ENCODE measurements at places on chromosomes 6 and 20.
A peak's percentile ranks its signal among the peaks of the same experiment; 100 is the strongest.

DNA sequence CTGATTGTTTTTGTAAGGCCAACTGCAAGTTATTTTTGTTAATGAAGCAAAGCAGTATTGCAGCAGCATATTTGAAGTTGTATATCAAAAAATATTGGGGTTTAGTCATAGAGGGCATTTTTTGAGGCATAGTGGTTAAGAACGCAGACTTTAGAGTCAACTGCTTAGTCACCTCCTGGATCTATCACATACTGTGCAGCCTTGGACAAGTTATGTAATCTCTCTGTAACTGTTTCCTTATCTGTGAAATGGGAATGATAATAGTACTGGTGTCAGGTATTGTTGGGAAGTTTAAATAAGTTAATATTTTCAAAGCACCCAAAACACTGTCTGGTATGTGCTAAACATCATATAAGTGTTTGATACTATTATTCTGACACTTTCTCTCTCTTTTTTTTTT lies 27.2 kb upstream of the EFHC1 start:
- peak; percentile 48 for DNase-seq

DNA sequence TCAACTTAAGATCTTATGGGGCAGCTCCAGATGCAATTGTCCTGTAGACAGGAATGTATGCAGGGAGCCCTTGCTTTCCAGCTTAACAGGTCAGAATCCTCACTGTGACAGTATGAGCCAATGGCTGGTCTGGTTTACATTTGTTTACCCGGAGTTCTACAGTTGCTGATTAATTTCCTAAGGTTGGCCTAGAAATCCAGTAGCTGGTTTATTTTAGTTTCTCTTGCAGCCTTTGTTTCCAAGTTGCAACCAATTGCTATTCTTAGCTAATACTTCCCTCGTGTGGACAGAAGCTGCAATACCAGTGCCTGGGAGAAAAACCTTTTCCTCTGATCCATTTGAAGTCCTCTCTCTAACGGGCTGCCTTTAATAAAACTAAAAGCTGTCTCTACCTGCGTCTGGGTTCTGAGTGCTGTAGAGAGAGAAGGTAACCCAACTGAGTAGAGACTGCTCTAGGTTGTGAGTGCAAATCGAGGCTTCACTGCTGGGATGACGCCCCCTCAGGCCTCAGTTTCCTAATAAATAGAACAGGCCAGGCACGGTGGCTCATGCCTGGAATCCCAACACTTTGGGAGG lies 45.9 kb downstream of the ZNF217 start:
- DNase-seq: peak; percentile 57

- DNase-seq: no peak
Measured at GRCh38 chr6:36023996-36024795, at the start of gene SLC26A8. TSS of gene SLC26A8 (minus strand) at chr6:36024641. CDS start at chr6:36019707, 4,934 bp downstream.

- no peak for DNase-seq
Measured at GRCh38 chr6:118318648-118319047, 229.4 kb upstream of the PLN start.

DNA sequence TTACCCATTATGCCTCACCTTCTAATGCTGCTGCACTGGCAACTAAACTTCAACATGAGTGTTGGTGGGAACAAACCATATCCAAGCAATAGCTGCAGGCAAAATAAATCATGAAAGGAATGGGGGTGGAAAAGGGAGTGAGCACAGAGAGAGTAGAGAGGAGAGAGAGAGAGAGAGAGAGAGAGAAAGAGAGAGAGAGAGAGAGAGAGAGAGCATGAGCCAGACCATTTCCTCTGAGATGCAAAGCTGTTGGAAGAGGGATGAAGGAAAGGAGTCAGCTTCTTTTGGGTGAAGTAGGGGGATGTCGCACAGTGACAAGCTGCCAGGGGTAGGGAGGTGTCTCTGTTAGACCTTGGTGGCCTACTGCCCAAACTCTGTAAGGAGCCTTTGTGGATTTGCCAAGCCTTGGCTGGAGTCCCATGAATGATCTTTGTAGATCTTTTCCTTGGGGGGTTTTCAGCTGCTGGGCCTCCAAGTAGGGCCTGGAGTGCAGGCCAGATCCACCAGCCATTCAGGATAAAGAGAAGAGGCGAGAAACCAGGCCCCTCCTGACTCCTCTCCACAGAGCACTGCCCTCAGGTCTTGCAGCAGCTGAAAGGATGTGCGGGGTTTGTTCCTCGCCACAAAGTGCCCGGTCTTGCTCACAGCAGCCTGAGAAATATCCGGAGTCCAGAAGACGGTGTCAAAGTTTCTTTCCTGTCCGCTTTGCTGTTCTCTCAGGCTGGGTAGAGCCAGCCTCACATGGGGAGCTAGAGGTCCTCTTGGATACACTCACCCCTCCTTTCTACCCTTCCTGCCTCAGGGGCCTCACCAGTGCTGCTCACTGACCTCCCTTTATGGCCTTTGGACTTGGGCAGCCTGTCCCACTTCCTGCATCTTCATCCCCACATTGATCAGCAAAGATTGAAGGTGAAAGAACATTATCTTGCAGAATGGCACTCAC lies 17.8 kb downstream of the BTBD3 start:
- DNase-seq: no peak

GRCh38 chr20:47150403-47151152 lies 205.9 kb downstream of the ZMYND8 start:
- DNase-seq: peak; percentile 27

GRCh38 chr6:10310330-10310653 lies 104.6 kb downstream of the TFAP2A start:
- DNase-seq: no peak

DNA sequence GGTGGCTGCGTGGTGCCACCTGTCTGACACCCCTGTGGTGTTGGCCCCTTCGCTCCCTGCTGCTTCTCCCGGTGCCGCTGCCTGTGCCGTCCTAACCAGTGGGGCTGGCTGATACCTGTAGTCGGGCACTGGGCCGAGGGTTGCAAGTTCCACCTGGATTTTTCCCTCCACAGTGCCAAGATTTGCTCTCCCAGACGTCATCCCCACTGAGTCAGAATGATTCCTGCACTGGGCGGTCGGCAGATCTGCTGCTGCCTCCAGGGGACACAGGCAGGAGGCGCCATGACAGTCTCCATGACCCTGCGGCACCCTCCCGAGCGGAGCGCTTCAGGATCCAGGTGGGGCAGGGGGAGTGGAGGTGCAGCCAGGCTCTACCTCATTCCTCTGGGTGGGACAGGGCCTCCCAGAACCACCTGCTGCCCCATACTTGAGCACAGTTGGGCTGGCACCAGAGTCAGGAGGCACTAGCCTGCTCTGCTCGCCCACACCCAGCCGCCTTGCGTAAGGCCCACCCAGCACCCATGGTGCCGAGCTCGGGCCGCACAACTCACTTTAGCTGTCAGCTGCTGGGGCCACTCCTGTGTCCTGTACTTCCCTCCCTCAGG lies 60.2 kb downstream of the TCP11 start:
- DNase-seq: no peak

DNA sequence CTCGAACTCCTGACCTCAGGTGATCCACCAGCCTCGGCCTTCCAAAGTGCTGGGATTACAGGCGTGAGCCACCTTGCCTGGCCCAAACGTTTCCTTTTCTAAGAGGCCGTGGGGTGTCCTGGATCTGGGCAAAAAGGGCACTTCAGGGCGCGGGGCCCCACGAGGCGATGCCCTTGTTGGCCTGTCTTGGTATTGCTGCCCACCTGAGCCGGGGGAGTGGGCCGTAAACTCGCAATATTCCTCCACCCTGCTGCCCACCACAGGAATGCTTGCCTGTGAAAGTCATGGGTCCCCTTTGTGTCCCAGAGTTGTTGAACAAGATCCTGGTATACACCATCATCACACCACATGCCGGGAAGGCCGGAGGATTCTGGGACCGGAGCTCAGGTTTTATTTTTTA lies 49.0 kb downstream of the SSR1 start:
- DNase-seq: no peak

GRCh38 chr20:10487142-10488136 lies 52.3 kb downstream of the SLX4IP start:
- DNase-seq: no peak

DNA sequence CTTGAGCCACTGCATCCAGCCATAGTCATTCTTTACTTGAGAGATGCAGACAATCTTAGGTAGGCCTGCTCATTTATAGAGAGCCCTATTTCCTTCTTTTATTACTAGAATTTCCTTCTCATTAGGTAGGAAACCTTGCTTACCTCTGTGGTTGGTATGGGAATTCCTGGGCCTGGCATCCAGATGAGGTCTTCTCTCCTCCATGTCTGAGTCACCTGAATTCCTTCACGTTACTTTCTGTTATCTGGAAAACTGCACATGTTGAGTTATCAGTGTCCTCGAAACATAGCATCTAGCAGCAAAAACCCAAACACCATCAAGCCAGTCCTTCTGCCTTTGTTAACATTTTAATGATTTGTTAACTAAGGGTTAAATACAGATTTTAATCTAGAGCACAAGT lies 2.2 kb downstream of the ZNFX1 start:
- no peak for DNase-seq

DNA sequence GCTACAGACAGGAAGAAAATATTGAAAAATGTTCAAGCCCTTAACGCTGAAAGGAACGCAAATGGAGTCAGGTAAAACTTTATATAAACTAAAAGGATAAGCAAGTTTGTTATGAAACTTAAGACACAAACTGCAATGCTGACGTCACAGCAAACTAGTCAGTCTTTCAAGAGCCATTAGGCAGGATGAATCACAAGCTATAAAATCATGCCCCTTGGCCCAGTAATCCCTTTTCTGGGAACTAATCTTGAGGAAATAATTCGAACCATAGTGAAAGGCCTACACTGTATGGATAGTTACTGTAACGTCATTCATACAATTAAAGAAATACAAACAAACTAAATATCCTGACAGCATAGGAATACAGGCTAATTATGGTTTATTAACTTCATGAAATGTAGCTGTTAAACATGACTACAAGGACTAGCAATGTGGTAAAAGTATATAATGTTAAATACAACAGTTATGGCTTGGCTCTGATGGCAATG lies 42.7 kb upstream of the HINT3 start:
- DNase-seq: no peak

- DNase-seq: no peak
Measured at GRCh38 chr6:111984081-111984480, 69.8 kb upstream of the CCN6 start.

GRCh38 chr6:73024598-73024997 lies 200.7 kb downstream of the KHDC1L start:
- no peak for DNase-seq

GRCh38 chr6:160198606-160199211 lies 59.9 kb downstream of the SLC22A2 start:
- no peak for DNase-seq

GRCh38 chr6:166516251-166516884 lies 70.1 kb downstream of the RAMACL start:
- no peak for DNase-seq

DNA sequence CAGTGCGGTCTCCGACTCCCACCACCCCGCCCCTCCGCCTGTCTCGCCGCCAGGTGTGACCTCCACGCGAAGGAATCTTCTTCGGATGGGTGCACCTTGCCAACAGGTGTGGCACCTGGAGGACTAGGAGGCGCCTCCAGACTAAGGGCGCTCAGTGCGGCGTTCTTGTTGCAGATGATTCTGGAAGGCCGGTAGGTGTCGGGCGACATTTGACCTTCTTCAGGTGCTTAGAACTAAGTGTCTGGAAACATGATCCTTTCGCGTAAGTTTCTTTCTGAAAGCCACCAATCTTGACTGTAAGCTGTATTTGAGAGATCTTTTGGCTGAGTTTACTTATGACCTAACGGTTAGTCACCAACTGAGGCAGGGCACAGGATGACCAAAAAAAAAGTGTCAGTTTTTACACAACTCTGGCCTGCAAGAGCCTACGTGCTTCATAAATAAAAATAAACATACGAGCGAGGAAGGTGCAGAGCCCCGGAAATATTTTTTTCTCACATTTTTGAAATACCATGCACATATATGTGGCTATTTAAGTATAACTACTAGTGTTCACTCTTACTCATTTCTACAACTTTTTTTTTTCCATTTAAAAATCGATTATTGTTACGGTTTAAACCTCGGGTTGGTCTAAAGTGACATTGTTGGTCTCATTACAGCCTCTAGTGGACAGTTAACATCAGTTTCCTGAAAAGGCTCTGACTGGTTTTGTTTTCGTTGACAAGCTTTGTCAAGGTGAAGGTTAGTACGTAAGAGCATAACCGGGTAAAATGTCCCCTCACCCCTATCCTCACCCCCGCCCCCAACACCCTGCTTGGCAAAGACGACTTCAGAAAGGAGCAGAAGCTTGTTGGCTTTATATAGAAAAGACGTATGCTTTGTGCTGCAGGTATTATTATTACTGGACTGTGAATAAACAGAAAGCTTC lies 1.6 kb upstream of the ATXN1 start:
- DNase-seq: peak; percentile 92

DNA sequence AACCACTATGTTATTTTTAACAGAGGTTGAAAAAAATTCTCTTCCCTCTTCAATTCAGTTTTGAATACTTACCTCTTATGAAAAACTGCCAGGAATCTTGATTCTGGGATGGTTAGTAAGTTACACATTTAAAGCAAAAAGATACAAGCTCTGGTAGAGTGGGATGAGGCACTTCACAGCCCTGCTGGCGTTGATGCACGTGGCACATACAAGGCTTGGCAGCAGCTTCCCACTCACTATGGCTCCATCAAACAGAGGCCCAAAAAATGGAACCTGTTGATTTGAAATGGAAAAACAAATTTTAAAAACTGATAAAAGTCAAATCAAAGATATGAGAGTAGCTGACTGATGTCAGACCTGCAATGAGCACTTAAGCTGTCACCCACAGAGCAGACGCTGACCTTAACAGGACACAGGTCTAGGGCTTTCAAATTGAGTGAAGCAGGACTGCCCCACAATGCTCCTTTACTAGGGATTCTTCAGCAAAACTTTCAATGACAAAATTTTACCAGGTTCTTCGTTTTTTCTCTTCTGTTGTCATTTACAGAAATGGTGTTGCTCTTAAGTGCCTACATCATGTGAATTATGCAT lies 104.9 kb downstream of the INSM1 start:
- DNase-seq: no peak

- DNase-seq: peak; percentile 58
Measured at GRCh38 chr6:29705389-29706231, 17.6 kb upstream of the HLA-F start.

DNA sequence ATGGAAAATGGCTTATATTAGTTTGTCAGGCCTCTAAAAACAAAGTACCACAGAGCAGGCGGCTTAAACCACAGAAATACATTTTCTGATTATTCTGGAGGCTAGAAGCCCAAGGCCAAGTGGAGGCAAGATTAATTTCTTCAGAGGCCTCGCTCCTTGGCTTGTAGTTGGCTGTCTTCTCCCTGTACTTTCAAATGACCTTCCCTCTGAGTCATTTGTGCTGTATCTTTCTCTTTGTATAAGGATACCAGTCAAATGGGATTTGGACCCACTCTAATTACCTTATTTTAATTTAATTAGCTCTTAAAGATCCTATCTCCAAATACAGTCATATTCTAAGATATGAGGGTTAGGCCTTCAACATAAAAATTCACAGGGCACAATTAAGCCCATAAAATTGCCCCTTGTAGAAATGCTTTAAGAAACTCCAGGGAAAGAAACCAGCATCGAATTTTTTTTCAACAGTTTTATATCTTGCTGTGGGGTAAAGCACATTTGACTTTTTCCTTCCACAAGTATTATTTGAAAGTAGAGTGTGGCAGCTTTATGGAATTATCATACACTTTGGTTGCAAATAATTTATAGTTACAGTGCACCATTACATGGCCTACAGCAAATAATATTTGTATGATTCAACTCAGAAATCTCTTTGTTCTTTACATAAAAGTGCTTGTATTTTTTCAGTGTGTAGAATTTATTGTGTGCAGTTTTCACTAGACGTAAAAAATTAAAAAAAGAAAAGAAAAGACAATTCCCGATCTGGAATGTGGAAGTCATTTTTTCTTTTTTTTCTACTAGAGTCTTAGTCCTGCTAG lies 706.1 kb downstream of the KIF16B start:
- no peak for DNase-seq
